Kidney epithelial cell (primary cell): ENCODE measurements at places on chromosomes 7 and 10. TPM values are rescaled to one million over a fixed set of nuclear protein-coding genes. Genes with fewer than 3 reads are reported as not detected.

CLIP2 gene
- 46.3 and 54.1 TPM in 2 replicates for total RNA-seq

ATOH7 gene
- total RNA-seq, result not detected in 2 replicates

ASIC3 gene
- 0.04 and 0.41 TPM in 2 replicates for total RNA-seq

PTF1A gene
- total RNA-seq, result not detected in 2 replicates

INHBA gene
- 76.1 and 77.1 TPM in 2 replicates for total RNA-seq

TMEM26 gene
- 0.33 and 0.41 TPM in 2 replicates for total RNA-seq

DNA sequence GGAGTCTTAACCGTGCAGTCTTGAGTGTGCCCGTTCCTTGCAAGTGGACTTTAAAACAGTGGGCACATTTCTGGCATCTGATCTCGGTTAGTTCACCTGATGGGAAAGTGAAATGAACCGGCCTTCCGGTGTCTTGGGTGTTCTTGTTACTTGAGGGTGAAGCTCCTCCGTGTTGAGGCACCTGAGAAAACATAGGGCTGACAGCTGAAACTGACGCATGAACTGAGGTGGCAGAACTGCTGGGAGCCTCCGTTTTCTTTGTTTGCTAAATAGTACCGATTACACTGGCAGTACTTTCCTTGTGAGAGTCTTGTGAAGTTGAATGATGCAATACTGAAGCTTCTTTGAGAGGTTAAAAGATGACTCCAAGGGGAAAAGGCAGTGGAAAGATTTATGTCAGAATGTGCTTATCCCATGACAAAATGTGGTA lies 62.8 kb upstream of the SAMD8 start:
- DNase-seq, result no peak

DNA sequence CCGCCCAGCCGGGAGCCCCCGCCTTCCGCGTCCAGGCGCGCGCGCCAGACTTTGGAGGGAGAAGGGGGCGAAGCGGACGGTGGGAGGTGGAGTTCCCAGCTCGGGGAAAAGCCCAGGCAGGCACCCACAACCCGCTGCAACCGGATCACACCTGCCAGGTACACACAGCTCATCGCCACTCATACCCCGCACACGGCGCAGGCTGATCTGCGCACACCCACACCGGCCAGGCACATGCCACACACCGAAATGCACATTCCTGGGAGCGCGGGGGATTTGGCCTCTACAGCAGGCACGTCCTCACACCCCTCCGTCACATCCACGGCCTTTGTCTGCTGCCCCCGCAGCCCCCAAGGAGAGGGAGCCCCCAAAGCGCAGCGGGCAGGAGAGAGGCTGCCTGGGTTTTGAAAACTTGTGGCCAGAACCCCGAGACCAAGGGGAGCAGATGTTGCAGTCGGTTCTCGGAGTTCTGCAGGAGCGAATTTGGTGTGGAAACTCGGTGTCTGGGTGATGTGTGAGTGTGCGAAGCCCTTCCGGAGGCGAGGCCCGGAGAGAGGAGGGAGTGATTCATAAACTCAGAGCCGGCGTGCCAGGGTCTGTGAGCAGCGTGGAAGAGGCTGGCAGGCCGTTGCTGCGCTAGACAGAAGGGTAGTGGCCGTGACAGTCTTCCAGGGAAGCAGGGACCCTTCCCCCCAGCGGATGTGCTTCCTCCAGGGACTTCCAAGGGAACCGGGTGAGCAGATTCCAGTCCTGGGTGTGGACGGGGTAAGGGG lies 734 bp downstream of the CHST3 start:
- DNase-seq, result no peak

GRCh38 chr7:50467817-50468610 lies 17.9 kb upstream of the FIGNL1 start:
- DNase-seq, result no peak

DNA sequence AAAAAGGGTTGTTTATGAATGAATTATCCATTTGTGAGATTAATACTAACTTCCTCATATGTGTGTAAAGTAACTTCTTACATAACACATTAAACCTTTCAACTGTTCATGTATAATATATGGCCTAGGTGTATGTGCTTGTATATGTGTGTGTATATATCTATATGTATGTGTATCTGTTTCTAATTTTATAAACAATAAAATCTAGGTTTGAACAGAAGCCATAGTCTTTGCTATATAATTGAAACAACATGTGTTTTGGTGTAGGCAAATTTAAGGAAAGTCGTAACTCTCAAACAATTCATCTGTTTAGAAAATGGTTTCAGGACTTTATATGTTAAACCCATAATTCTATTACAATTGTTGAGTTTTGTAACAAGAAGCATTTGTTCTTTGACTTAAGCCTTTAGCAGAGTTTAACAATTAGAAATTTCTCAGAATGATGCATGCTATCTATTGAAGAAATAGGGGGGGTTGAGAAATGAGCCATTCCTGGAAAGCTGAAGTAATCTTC lies 103.3 kb downstream of the BBS9 start:
- DNase-seq, result no peak

- DNase-seq, result no peak
Observed at GRCh38 chr7:1787681-1788235, 117.7 kb downstream of the ELFN1 start.

DNA sequence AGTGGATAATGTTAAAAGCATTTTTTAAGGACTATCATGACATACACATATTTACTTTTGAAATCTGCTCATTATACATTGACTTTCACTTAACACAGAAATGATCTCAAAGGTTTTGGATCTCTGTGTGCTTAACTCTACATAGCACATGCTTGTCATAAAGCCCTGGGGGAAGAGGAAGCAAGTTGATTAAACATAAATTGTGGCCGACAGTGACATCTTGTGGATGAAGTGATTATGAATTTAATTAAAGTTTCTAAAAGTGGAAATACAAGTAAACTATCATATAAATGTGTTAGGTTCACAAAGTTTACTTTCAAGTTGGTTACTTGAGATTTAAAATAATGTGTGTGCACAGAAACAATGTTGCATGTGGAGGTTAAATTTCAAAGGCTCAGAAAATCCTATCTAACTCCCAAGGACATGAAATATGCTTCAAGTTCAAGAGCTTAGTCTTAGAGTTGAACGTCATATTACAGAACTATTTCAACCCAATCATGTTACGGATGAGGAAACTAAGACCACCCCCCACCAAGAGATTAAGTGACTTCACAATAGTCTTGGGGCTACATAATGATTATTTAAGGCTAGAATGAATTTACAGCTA lies 1247.8 kb downstream of the GATA3 start:
- peak; percentile 23 for DNase-seq

DNA sequence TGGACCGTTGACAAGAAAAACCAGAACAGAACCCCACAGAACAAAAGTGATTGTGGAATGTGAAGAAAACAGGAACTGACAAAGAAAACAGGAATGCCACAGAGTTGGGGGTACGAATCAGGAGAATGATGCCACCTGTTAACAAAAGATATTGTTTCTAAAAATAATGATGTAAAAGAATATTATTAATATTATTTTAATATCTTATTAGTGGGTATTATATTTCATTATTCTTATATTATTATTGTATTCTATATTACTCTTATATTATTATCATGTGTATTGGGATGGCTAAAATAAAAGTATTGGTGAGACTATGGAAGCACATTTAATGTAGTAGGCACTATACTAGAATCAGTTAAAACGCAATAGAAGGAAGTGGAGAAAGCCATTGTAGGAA lies 659.0 kb upstream of the PCDH15 start:
- no peak for DNase-seq

DNA sequence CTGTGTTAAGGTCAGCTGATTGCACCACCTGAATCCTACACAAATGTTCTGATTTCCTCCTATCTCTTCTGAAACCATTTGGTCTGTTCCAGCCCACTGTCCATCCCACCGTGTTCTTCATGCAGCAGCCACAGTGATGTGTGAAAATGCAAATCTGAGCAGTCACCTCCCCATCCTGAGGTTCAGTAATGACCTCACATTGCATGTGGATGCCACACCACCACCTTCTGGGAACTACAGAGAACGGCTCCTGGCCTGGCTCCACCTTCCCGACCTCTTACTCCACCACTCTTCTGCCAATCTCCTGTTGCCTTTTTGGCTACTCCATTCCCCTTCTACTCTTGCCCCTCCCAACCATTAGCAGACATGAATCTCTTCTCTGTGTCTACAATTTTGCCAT lies 244.4 kb downstream of the TNS3 start:
- DNase-seq, result no peak

DNA sequence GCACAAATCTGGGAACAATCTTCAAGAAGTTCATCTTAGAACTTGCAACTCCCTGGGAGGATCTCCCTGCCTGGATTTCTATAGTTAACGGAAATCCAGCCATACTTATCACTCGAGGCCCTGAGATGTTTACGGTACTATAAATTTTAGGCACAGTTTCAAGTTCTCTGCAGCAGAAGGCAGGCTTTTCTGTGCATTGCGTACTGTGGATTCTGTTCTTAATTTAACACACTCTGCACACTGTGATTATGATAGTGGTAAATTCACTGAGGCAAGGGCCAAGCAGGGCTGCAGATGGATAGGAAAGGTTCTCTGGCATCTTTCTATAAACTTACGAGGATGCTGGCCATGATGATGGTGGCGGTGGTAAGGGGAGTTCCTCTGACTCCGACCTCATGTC lies 10.6 kb downstream of the INHBA start:
- DNase-seq, result no peak
